H4 (cell line): ENCODE measurements at places on chromosomes 3 and 15.

- DNase-seq: no peak
Measured at GRCh38 chr3:64505419-64505818, 182.4 kb downstream of the ADAMTS9 start.

GRCh38 chr3:153379516-153379915 lies 217.5 kb downstream of the RAP2B start:
- DNase-seq: no peak

GRCh38 chr15:90262426-90262825 lies 3.0 kb upstream of the NGRN start:
- DNase-seq: no peak

DNA sequence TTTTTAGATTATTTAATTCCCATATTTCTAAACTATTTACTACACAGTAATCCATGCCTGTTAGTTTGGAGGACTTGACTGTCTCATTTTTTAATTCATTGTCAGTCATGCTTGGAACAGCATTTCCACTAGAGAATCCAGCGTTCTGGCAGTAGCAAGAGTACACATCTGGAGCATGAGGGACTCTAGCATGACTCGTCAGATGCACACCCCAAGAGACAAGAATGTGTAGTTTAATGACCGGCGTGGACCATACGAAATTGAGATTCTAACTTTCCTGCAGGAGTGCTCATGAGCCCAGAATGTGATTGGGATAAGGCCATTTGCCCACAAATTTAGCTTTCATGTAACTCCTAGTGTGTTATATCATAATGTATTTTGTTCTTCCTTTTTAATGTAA lies 48.9 kb downstream of the ASB7 start:
- DNase-seq: peak; percentile 16

DNA sequence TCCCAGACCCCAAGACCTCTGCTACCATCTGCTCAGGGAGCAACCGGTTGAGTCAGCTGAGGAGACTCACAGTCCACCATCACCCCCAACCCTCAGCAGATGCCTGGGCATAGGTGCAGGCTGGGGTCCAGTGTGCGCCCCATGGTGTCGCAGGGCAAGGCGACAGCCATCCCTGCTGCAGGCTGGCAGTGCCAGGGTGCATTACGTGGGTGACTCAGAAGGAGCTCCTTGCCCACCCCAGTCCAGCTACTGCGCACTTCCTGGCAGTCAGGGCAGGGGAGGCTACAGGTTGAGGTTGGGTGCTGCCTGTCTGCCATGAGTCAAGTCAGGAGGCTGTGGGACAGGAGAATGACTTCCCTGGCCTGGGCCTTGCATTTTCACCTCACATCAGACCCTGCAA lies 33.5 kb downstream of the RASGRF1 start:
- no peak for DNase-seq

- DNase-seq: no peak
Measured at GRCh38 chr15:100602823-100603393, 519 bp downstream of the ASB7 start.

GRCh38 chr3:114450008-114450596 lies 156.3 kb downstream of the TIGIT start:
- DNase-seq: peak; percentile 14

DNA sequence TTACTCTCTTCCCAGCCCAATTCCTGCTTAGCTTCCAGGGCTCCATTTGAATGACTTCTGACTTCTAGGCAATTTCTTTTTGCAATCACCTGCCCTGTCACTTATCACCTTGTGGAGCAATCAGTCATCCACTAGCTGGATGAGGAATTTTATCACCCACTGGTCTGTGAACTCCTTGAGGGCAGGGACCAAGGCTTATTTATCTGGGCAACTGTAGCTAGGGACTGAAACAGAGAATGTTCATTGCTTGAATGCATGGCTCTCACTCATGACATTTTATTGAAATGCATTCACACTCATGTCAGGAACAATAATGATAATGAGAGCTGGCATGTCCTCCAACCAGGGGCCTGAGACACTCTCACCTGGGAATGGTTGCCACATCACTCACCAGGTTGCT lies 15.5 kb downstream of the TNFAIP8L3 start:
- DNase-seq: no peak

DNA sequence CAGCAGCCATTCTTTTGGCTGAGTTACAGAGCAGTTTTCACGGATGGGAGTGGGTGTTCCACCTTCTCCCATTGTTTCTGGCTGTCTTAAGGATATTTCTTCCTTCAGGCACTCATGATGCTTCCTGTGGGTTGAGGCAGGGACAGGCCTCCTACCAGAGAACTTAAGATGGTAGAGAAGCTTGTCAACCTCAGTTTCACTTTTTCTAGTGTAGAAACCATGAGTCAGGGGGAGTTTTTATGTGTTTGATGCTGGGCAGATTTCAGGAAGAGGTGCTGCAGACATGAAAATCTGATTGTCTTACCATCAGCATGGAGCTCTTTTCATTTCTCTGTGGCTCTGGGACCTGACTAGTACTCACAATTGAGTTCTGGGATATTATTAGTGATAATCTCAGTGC lies 48.7 kb upstream of the VEPH1 start:
- DNase-seq: no peak
